ENCODE measurements at places on chromosomes 1 and 21. TPM values are rescaled to one million over a fixed set of nuclear protein-coding genes. Genes with fewer than 3 reads are reported as not detected.

Gene COL11A1
- total RNA-seq = 156 TPM

Gene ALDH4A1
- 8.2 TPM for total RNA-seq

Gene DISP3
- under 0.01 TPM for total RNA-seq

Gene GJA8
- total RNA-seq = not detected

Gene TLCD4
- total RNA-seq = 4.4 TPM

Gene SPRR2G
- not detected for total RNA-seq

Gene MX2
- total RNA-seq = 0.52 TPM

Gene PPIAL4G
- total RNA-seq = under 0.01 TPM

Gene COL9A2
- total RNA-seq = 2.3 TPM

Gene C1QTNF12
- total RNA-seq = 0.43 TPM
